ENCODE measurements at places on chromosomes 3 and 15. TPM values are rescaled to one million over a fixed set of nuclear protein-coding genes. Genes with fewer than 3 reads are reported as not detected.
A peak's percentile ranks its signal among the peaks of the same experiment; 100 is the strongest.

The GOLGA6L9 gene
- polyA plus RNA-seq: 1.7 TPM

The TMIE gene
- polyA plus RNA-seq: 0.69 TPM

GRCh38 chr3:194572143-194572789, 61.0 kb downstream of the TMEM44 start:
- DNase-seq: peak; percentile 74

The CYP19A1 gene
- polyA plus RNA-seq: 0.43 TPM

- DNase-seq: no peak
Measured at GRCh38 chr3:135362889-135363288, 567.8 kb downstream of the EPHB1 start.

All from heart left ventricle (tissue), 16 donors.